HEK293T (cell line): ENCODE measurements at places on chromosomes 12 and 14.
A peak's percentile ranks its signal among the peaks of the same experiment; 100 is the strongest.

- DNase-seq = no peak
These were observed 922 bp downstream of the TBX5 start for GRCh38 chr12:114404926-114405518.

DNA sequence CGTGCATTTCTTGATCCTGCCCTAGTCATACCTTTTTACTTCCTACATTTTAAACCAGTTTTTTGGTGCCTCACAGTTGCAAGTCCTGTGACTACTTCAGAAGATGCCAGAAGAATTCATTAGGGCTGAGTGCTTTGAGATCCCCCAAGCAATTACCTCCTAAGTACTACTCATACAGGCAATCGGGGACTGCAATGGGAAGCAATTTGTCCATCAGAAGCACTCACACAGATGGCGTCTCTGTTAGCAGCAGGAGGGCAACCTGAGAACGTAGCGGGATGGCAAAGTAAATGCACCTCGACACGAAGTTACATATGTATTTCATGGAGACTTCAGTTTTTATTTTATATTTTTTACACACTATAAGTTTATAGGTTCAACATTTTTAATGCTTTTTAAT lies 188.3 kb downstream of the CAPZA3 start:
- DNase-seq = no peak

DNA sequence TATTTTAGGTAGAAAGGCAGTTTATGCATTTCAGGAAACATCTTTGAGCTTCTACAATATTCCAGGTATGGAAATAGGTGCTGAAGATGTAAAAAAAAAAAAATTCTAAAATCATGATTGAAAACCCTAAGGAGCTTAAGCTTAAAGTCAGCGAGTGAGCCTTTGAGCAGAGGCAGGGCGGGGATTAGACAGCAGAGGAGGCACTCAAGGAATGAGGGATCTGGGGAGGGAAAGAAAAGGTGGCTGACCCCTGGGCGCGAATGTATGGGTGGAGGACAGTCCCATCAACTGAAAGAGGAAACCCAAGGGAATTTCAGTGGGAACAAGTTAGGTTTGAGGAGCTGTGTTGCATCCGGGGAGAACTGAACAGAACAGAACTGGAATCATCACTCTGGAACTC lies 6.4 kb upstream of the PTMS start:
- no peak for DNase-seq

DNA sequence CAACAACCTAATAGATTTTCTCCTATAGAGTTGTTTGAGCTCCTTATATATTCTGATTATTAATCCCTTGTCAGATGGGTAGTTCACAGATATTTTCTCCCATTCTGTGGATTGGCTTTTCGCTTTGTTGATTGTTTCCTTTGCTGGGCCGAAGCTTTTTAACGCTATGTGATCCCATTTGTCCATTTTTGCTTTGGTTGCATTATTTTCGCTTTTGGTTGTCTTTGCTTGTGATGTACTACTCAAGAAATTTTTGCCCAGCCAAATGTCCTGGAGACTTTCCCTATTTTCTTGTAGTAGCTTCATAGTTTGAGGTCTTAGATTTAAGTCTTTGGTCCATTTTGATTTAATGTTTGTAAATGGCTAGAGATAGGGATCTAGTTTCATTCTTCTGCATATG lies 258.4 kb upstream of the FAR2 start:
- DNase-seq = no peak

- no peak for DNase-seq
These were observed 61.1 kb upstream of the PWP1 start for GRCh38 chr12:107624493-107624892.

- DNase-seq = no peak
These were observed 14.1 kb downstream of the IL31 start for GRCh38 chr12:122159882-122160281.

DNA sequence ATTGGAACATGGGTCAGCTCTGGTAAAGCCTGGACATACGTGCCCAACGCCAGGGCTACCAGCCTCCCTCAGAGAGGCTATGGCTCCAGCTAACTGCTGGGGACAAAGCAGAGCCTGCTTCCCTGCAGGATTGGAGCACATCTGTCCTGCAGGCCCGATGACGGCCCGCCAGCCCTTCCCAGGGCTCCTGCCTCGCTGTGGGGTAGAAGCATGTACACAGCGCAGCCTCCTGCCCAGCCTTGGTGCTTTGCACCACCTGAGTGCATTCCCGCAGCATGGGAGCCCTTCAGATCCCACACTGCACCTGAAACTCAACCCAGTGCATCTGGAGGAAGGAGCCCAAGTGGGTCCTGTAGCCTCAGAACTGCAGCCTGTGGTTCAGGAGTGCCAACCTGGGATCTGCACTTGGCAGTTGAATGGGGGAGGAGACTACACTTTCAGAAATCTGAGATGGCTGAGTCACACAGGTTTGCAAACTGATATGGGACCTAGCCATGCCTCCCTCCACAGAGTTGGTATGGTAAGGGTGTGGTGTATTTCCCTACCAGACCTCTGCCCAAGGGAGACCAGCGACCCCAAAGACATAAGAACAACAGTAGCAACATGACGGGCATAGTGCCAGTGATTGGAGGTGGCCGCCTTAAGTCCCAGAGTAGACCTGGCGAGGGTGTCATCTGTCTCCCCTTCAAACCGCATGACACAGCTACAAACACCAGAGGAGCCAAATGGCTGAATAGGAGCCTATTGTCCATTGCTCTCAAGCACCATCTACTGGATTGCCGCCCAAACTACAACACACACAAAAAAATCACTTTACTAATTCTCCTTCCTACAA lies 273.9 kb upstream of the MIS18BP1 start:
- DNase-seq = peak; percentile 63

DNA sequence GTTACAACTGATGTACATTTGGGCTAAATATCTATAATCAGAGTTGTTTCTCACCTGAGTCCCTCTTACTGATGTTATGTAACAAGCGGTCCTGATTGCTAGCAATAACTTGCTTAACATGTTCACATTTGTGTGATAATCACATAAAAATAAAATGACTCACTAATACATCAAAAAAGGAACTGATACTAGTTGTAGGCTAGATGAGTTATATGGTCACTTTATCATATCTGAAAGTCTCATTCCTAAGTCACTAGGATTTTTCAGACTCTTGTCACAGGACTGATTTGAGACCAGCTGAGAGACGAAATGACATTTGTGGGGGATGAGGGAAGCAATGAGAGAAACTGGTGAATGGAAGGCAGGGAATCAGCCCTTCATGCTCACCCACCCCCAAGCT lies 34.3 kb downstream of the NKX2-1 start:
- DNase-seq = no peak

- DNase-seq = no peak
These were observed 178.6 kb downstream of the PLCZ1 start for GRCh38 chr12:18559242-18559641.

GRCh38 chr12:117045160-117046010 lies 53.8 kb downstream of the TESC start:
- no peak for DNase-seq

DNA sequence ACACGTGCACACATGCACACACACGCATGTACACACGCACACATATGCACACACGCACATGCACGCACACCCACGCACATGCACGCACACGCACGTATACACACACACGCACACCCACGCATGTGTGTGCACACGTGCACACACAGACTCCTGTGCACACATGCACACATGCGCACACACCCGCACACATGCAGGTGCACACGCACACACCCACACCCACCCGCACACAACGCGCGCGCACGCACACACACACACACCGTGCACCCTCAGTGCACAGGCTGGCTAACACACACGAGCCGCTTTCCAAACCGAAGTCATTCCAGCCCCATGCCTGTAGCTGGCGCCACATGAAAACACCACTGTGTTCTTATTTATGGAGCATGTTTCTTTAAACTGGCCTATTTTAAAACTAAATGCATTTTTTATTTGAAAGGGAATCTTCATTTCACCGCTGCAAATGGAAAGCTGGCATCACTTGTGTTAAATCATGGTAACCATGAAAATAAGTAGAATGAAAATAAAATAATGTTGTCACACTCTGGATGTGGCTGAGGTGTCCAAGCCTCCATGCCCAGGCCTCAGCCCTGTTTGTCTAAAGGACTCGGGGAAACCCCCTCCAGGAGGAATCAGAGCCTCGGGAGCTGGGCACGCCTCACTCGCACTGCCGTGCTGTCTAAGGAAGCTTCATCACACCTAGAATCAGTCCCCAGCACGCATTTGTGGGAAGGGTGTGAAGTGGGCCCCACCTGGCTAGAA lies 45.1 kb downstream of the GALNT9 start:
- DNase-seq = no peak

DNA sequence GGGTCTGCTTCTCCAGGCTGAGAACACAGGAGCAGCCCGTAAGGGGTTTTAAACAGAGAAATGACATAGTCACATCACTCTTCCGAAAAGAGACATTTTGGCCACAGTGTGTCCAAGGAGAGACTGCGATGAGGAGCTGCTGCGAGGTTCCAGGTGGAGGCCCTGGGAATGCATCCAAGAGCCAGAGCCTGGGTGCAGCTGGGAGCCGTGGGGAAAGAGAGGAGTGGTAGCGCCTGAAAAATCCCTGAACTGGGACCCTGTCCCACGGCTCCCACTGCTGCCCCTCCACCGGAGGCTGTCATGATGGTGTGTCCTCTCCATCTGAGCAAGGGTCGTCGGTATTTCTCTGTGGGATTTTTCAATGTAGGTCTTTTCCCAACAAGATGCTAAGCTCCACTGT lies 146.9 kb downstream of the BCL11B start:
- DNase-seq = no peak

DNA sequence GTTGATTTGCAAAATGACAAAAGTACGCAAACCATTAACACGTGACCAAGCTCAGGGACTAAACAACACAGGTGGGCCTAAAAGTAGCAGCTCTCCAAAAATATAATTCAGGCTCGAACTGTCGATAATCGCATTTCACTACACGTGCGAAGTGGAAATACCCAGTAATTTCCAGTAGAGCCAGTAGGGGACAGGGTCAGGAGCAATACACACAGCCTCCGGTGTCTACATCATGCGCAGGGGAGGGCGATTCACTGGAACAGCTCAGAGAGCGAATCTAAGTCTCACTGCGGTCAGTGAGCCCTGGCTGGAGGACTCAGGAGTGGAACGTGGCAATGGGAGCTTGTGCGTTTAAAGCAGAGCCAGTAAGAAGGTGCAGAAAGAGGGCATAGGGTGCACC lies 40.4 kb downstream of the SETD3 start:
- peak; percentile 24 for DNase-seq

GRCh38 chr12:115916910-115917668 lies 360.4 kb downstream of the MED13L start:
- DNase-seq = peak; percentile 81

DNA sequence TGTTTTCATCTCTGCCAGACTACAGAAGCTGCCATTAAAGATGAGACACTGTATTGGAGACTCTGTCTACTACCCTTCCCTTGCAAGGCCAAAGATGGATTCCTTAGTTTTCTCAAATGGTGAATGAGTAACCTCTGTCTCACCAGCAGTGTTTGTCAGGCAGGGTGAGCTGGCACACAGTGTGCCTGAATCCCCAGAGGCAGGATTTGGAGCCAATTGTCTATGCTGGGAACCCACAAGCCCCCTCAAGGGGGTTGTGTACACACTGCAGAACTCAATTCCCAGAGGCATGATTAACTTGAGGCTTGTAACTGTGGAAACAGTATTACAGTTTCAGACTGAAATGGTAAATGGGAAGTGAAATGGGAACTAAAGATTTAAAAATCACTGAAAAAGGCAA lies 136.8 kb upstream of the PTPRB start:
- no peak for DNase-seq

GRCh38 chr12:101713059-101713682 lies 15.7 kb downstream of the CHPT1 start:
- no peak for DNase-seq

- DNase-seq = no peak
These were observed 139.9 kb downstream of the AKAP6 start for GRCh38 chr14:32468955-32469354.

DNA sequence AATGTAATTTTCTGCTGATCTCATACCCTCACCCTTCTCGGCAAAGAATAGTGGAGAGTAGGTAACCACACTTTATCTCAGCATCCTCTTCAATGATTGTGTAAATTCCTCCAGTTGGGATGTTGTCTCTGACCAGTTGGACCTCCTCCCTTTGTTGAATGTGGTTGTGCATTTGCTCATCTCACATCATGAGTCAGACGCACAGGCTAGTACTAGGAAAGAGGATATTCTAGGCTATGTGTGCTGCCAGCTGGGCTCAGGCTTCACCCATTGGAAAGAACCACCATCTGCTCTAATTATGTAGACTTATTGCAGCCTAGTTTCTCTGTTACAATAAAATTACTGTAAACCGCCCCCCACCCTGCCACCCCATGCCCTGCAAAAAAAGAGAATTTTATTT lies 90.3 kb downstream of the LMO3 start:
- DNase-seq = no peak

GRCh38 chr12:43459285-43459684 lies 92.7 kb downstream of the ADAMTS20 start:
- no peak for DNase-seq

DNA sequence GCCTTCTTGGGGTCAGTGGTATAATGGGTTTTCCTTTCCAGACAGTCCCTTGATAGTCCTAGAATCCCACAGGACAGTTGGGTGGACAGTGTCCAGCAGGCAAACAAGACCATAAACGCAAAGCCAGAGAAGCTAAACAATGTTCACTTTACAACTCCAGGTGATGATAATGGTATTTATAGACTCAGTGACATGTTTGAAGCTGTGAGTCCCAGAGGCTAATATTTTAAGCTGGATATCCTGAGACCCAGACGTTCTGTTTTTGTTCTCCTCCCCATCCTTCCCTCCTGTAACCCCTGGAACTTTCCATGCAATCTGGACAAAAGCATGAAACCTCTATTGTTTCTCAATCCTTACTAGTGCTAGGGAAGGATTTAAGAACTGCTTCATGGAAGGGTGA lies 121.0 kb downstream of the ZFP36L1 start:
- no peak for DNase-seq

GRCh38 chr12:79848339-79848738 lies 86.6 kb downstream of the PPP1R12A start:
- no peak for DNase-seq

DNA sequence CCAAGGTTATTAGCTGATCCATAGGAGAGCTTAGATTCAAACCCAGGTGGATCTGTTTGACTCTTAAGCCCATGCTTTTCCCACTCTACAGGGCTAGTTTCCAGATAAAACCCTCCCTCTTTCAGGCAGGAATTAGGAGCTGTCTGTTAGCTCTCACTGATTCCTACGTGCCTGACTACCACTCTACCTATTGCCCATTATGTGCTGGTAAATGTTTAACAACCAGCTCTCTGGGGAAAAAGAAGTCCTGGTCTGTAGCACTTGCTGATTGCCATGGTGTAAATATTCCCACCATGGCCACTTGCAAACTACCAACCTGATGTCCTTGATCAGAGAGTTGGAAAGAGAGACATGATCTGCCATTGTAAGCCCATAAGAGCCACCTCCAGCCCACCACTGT lies 65.5 kb upstream of the BDKRB2 start:
- no peak for DNase-seq

GRCh38 chr12:71935594-71935993 lies 3.1 kb upstream of the TPH2 start:
- no peak for DNase-seq

GRCh38 chr12:92424338-92424737 lies 278.5 kb upstream of the PLEKHG7 start:
- DNase-seq = no peak

GRCh38 chr14:51868405-51868804 lies 8.0 kb downstream of the GNG2 start:
- DNase-seq = no peak
